Psoas muscle (tissue), 8 donors: ENCODE measurements at places on chromosomes 4 and X. TPM values are rescaled to one million over a fixed set of nuclear protein-coding genes. Genes with fewer than 3 reads are reported as not detected.

SPP1 gene
- total RNA-seq: 42.1 TPM

DNA sequence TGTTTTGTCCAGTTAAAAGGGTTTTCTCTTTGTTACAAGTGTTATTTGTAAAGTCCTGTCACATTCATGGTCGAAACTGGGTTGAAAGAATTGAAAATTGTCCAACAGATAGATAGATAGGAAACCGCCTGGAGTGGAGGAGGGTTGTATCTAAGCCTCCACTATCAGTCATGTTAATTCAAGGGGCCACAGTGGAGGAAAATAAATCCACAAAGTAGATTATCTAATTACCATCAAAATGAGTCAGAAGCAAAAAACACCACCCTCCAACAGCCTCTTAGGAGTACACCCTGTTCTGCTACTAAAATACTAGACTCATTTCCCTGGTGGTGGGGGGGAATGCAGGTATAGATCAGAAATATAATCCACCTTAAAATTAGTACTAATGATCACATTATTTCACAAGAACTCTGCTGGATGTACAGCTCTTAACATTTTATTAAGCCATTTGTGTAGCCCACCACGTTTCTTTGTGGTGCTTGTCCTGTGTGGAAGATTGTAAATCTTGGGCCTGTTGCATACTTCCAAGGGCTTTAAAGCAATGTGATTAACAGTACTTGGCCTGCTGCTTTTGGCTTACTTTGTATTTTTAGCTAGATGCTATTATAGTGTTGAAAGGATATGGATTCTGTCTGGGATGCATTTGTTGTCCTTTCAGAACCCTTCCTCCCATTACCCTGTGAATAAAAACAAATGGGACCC, 26.8 kb downstream of the RBBP7 start:
- DNase-seq: no peak

GRCh38 chrX:131830400-131831184, 192.5 kb upstream of the STK26 start:
- peak; percentile 55 for DNase-seq

GRCh38 chr4:20050768-20051167, 200.9 kb upstream of the SLIT2 start:
- DNase-seq: no peak

DNA sequence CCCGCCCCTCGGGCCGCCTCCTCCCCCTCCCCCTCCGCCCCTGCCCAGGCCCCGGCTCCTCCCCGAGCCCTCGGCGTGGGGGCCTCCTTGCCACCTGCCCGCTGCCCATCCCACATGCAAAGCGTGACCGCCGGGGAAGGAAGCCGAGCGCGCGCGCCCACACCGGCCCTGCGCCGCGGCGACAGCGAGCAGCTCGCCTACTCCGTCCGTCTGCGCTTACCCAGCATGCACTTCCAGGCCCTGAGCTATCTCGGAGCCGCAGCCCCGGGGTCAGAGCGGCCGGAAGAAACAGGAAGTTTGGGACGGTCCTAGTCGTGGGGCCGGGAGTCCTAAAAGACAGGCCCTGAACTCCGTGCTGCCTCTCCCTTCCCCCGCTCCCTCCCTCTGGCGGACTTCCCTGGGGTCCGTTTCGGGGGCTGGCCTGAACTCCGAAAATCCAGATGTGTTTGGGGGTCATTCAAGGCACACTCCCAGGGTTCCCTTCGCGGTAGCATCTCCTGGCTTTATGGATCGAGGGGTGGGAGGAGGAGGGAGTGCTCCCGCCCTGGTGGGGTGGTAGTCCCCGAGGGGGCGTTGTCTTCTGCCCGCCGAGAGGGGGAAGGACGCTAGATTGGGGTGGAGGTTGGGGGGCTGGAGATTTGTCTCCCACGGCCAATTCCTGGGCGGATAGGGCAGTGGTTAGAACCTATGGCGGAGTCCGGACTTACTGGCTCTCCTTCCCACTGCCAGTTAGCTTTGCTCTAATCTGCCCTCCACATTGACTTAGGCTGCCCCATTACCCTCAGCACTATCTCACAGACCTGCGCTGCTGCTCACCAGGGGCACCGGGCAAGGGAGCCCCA, 25.0 kb upstream of the BCORL1 start:
- DNase-seq: peak; percentile 76

COL25A1 gene
- 0.42 TPM for total RNA-seq

- DNase-seq: no peak
Measured at GRCh38 chrX:107861056-107861455, 35.4 kb downstream of the MID2 start.
